GM06990 (cell line): ENCODE measurements at places on chromosomes 1 and 21.
A peak's percentile ranks its signal among the peaks of the same experiment; 100 is the strongest.

GRCh38 chr1:203327684-203328457 is 22.6 kb downstream of the BTG2 start:
- DNase-seq: no peak

DNA sequence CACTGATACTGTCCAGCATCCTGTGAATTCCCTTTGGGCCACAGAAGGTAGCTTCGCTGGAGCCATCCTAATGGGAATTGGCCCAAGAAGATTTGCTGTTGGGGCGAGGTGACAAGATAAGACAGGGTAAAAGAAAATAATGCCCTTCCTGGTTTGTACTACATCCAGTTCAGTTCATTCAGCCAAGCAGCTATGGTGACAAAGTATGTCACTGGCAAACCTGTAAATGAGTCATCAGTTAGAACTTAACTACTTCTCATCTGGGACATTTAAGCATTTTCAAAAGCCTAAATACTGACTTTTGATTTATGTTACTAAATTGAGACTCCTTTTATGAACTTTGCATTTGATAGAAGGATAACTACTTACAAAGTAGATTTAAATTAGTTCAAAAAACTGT is 54.2 kb downstream of the WDR64 start:
- DNase-seq: no peak

DNA sequence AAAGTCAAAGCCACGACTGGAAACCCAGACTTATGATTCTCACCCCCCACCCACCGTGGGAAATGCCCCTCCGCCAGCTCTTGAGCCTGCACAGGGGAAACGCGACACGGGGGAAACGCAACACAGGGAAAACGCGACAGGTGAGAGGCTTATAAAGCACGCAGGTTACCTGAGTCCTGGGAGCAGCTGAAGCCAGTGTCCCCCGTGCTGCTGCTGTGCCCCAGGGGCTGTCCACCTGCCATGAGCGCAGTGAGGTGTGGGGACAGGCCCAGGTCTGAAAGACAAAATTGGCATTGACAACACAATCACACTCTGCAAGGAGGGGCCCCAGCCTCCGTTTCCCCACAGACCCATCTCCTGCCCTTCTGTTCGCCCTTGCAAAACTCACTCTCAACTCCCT is 46.3 kb downstream of the GPR161 start:
- DNase-seq: no peak

- peak; percentile 61 for DNase-seq
Measured at GRCh38 chr1:23904748-23905357, 8.3 kb downstream of the CNR2 start.

GRCh38 chr1:201455098-201455497 is 13.9 kb downstream of the PHLDA3 start:
- DNase-seq: no peak

DNA sequence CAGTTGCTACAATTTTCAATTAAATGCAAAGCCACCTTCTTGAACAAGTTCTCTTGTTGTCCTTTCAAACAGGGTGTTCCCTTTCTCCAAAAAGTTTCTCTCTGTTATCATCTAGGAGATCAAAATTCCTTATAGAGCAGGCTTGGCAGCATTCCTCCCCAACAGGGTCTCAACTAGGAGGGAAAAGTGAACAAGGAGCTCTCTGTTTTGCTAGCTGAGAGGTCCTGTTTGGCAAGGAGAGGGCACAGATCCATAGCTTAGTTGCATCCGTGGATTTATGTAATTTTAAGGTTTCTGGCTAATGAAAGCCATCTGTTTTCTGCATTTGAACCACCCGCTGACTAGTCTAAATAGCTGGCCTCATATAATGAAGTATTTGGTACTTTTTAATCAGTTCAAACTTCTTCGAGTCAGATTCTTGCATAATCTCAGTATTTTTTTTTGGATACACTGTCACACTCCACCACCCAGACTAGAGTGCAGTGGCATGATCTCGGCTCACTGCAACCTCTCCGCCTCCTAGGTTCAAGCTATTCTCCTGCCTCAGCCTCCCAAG is 54.0 kb downstream of the APP start:
- DNase-seq: no peak
